Spinal cord (tissue), 10 donors: ENCODE measurements at places on chromosomes 3 and 15. TPM values are rescaled to one million over a fixed set of nuclear protein-coding genes. Genes with fewer than 3 reads are reported as not detected.

- DNase-seq: no peak
These were observed 78.9 kb upstream of the CFAP20DC start for GRCh38 chr3:59128685-59129084.

DNA sequence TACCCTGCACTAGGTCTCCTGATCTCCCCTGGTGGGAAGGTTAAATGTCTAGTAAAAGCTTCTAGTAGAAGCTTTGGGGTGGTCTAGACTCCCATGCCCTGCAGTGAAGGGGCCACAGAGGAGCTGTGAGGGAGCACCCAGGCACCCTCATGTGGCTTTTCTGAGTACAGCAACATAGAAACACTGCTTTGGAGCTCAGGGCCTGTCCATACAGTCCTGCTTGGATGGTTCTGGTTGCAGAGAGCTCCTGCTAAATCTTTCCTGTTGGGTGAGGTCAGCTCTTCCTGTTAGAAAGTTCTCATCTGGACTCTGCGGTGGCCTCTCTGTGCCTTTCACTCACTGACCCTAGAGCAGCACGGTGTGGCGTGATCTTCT, 47.8 kb downstream of the GPD1L start:
- DNase-seq: no peak

The CELF6 gene
- 8.5 TPM for total RNA-seq

The PPP1R2 gene
- 123 TPM for total RNA-seq

The ZCWPW2 gene
- total RNA-seq: 1.6 TPM

- DNase-seq: no peak
These were observed 19.0 kb downstream of the CMSS1 start for GRCh38 chr3:99836681-99837080.
